ENCODE measurements at places on chromosomes 4 and X.

- no peak for DNase-seq
Observed at GRCh38 chrX:111402344-111402743, 9.6 kb downstream of the DCX start.

DNA sequence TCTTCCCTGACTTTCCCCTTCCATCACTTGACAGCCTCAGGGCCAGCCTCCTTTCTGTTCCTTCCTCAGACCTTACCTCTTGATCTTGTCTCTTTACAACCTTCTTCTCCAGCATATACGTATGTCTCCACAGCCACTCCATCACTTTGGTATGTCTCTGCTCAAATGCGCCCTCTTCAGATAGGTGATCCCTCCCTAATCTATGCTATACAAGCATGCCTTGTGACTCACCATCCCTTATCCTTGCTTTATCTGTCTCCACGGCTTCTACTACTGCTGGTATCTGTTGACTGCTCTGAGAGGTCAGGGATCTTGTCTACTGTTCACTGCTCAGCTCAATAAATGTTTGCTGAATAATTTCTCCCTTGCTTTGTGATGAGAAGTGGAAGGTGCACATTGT lies 9.0 kb downstream of the ARAP2 start:
- DNase-seq: no peak

- DNase-seq: peak; percentile 26
Observed at GRCh38 chr4:137432446-137433311, 99.6 kb downstream of the PCDH18 start.

- no peak for DNase-seq
Observed at GRCh38 chr4:1869530-1870327, 1.5 kb upstream of the NSD2 start.

- DNase-seq: peak; percentile 51
Observed at GRCh38 chr4:37981844-37982720, 21.9 kb downstream of the PTTG2 start.
